ENCODE measurements at places on chromosomes 3 and 15. TPM values are rescaled to one million over a fixed set of nuclear protein-coding genes. Genes with fewer than 3 reads are reported as not detected.
A peak's percentile ranks its signal among the peaks of the same experiment; 100 is the strongest.

DNA sequence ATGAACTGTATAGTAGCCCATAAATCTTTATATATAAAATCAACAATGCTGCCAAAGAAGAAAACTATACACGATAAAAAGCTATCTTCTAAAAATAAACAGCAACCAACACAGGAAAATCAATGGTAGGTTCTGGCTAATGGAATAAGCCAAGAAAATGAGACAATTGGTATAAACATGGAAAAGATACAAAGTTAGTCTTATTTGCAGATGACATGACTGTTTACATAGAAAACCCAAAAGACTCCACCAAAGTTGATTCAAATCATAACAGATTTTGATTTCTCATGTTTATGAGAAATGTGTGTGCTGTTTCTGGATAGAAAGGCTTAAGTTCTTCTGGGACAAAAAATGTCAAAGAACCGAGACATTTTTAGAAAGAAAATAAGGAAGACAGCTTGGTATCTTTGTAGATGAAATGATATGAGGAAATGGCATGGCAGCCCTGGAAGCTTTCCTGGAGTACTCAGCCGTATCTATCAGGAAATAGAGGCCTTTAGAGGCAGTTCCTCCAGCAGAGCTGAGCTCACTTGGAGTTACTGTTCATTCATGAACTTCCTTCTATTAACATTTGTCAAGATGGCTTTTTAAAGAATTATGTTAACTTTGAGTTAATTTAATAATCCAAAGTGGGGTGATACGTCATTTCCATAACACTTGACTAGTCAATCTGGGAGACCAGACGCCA, 36.7 kb upstream of the VILL start:
- DNase-seq = no peak

DNA sequence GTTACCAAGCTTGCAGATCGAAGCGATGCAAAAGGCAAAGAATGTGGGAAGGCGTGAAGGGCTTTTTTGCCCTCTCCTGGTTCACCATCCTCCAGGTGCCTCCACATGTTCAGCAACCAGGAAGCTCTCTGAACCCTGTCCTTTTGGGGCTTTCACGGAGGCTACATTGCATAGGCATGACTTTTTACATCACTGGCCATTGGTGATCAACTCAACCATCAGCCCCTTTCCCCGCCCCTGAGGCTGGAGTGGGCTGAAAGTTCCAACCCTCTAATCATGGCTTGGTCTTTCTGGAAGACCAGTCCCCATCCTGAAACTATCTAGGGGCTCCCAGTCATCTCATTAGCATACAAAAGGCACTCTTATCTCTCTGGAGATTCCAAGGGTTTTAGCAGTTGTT, 52.6 kb downstream of the UACA start:
- no peak for DNase-seq

GRCh38 chr15:74768771-74769342, 13.0 kb upstream of the CSK start:
- peak; percentile 83 for DNase-seq

GRCh38 chr3:111747490-111747889, 111.6 kb upstream of the PHLDB2 start:
- DNase-seq = no peak

GRCh38 chr3:51535146-51536019, 3.1 kb upstream of the RAD54L2 start:
- no peak for DNase-seq

DNA sequence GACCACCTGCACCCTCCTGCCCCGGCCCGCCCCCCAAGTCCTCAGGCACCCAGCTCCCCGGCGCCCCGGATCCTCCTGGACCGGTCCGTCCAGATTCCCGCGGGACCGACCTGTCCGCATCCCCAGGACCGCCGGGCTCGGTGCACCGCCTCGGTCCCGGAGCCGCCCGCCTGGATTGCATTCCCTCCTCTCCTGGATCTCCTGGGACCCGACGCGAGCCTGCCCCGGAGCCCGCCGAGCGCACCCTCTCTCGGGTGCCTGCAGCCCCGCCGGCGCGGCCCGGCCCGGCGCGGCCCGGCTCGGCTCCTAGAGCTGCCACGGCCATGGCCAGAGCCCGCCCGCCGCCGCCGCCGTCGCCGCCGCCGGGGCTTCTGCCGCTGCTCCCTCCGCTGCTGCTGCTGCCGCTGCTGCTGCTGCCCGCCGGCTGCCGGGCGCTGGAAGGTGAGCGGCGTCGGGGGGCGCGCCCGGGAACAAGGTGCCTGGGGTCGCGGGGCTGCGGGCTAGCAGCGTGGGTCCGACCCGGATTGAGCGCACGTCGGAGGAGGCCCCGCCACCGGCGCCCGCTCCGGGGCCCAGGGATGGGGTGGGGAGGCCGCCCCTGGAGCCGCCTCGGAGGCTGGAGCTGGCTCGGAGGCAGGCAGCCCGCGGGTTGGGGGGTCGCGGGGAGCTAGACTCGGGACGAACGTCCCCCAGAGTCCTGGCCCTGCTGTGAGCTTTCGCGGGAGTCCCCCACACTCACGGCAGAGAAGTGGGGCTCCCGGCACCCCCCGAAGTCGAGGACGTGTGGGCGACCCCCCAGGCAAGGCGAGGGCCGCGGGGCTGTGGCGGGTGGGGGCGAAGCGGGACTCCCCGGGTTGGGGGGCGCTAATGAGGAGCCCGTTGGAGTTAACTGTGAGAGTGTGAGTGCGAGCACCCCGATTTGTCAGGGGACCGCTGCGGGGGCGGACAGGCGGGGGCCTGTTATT, 610 bp downstream of the EPHB3 start:
- peak; percentile 74 for DNase-seq

GRCh38 chr3:107986505-107986904, 104.3 kb downstream of the CD47 start:
- DNase-seq = no peak

- no peak for DNase-seq
Observed at GRCh38 chr3:122576174-122576940, 1.1 kb upstream of the PARP15 start.

- no peak for DNase-seq
Observed at GRCh38 chr3:4476496-4476895, 9.4 kb upstream of the SUMF1 start.

DNA sequence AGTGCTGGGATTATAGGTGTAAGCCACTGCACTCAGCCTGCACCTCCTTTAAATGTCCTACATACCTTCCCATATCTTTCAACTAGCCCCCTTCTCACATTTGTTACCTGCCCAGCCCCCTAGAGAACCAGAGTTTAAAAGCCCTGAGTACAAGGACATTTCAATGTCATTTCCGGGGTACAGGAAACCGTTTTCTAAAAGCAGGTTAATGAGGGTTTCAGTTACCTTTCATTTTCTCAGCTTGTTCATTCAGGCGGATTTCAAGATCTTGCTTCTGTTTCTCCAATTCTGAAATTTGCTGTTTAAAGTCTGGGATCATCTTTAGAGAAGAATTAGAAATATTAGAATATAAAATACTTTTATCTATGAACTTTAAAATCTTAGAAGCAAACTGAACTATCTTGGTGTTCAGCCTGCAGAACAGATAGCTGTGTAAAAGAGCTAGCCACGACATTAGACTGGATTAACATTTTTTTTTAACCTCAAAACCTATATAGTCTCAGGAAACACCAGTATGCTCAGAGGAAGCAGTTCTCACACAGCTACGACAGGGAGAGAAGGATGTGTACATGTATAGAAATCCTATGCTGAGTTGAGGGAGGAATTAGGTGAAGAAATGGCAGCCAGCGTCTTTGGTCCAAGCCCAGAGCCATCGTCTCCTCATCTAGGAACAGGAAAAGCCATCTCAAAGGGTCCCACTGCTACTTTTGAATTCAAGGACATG, 29.9 kb upstream of the GNB5 start:
- DNase-seq = no peak

- peak; percentile 21 for DNase-seq
Observed at GRCh38 chr3:12449889-12450682, 34.2 kb upstream of the TSEN2 start.

DNA sequence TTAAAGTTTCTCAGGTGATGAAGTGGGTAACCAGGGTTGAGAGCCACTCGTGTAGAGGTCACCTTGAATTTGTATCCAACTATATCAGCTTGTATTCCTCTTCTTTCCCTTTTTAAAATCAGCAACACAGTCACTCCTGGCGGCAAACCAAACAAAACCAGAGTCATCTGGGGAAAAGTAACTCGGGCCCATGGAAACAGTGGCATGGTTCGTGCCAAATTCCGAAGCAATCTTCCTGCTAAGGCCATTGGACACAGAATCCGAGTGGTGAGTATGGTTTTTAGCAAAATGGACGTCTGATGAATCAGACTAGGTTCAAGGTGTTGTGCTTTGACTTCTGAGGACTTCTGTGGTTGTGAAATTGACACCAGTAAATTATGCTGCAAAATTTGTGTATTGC, 3.9 kb downstream of the RPL35A start:
- no peak for DNase-seq

- no peak for DNase-seq
Observed at GRCh38 chr3:190288836-190289235, 33.4 kb downstream of the CLDN1 start.

GRCh38 chr15:27535445-27536129, 563.5 kb downstream of the OCA2 start:
- DNase-seq = no peak

DNA sequence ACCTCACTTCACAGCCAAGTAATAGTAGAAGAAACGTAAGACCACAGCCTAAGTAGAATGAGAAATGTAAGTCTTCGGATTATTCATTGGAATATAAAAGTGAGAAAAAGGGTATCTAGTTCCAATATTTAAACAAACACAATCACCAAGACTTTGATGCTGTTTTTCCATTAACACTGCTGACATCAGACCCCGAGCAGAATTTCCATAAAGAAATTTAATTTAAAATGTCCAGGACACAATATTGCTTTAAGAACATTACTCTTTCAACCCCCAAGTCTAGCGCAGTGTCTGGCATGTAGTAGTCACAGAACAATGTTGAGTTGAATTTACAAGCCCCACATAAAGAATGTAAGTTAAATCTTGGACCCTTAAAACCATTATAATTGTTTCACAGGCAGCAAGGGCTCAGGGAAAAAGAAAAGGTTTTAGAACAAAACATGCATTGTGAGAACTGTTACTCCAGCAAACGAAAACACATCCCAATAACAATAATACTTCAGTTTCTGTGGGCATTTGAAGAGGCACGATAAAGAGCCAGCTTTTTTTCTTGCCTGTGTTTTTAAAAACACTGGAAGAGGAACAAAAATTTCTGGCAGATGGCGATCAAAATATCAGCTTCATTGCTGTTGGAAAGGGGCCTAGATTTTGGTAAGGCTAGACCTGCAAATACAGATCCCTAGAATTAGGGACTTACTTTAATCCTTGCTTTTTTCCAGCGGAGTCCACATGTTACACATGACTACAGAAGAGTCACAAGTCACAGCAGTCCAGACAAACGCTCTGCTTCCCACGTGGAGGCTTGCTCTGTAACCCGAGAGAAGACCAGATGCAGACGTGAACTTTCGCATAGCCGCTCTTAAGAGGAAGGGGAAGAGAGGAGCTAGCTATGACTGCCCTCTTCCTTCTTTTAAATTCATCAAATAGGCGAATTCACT, 77.9 kb upstream of the IGSF10 start:
- peak; percentile 65 for DNase-seq

GRCh38 chr3:70276901-70277300, 35.5 kb downstream of the MDFIC2 start:
- no peak for DNase-seq

DNA sequence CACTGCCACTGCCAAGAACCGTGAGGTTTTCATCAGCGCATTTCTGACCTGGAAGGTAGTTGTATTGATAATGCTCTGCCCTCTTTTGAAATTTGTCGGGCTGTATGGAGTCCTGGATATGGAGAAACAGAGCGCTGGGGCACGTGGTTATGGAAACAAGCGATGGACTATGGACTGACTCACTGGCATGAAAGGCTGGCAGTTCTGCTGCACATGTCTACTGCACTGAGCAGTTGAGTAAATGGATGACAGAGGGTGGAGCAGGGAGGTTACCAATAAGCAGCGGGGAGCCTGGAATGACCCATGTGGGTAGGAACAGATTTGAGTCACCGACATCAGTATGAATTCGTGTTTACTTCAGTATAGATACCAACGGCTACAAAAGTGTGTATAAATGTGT, 429.5 kb downstream of the OCA2 start:
- DNase-seq = no peak

DNA sequence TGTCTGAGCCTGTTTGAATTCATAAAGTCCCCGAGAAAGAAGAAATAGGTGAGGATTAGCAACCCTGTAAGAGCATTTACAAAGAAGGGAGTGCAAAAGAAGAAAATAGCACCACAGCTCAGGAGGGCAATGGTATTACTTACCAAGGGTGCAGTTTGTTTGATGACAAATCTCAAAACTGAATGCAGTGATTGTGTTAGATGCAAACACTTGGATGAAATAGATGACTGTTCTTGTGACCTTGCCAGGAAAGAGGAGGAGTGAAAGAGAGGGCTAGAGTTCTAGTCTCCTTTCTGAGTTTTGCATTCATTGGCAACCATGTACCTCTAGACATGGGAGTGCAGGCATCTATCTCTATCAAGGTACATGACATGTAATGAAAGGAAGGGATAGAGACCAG, 1030.8 kb upstream of the CFAP20DC start:
- no peak for DNase-seq

- DNase-seq = no peak
Observed at GRCh38 chr15:93179072-93179471, 90.1 kb upstream of the RGMA start.

- DNase-seq = no peak
Observed at GRCh38 chr15:68113273-68113672, 59.2 kb downstream of the PIAS1 start.

DNA sequence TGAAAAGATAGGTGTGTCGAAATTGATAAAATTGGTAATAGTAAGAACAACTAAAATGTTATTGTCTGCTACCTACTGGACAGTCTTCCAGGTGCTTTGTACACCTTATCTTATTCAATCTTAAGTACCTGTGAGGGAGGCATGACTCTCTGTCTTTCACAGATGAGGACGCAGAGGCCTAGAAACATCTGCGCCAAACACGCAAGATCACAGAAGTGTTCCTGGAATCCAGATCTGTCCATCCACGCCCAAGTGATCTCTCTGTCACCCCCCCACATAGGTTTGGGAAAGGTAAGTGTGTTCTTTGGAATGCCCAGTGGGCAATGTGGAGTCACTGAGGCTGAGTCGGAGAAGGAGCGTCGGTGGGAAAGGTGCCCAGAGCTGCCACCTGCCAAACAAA, 34.4 kb upstream of the PTPRG start:
- no peak for DNase-seq

GRCh38 chr3:79815478-79815877, 47.7 kb upstream of the ROBO1 start:
- DNase-seq = no peak

GRCh38 chr15:31447931-31448634, 121.4 kb downstream of the KLF13 start:
- no peak for DNase-seq

GRCh38 chr3:146342989-146343388, 92.1 kb upstream of the PLSCR4 start:
- DNase-seq = no peak

CLDN1 gene
- total RNA-seq = 130 TPM

PIAS1 gene
- total RNA-seq = 59.9 TPM

CCR3 gene
- not detected for total RNA-seq

HRG gene
- total RNA-seq = not detected

TTC23 gene
- total RNA-seq = 26.7 TPM

TBC1D2B gene
- 103 TPM for total RNA-seq

MYLK gene
- 51.1 TPM for total RNA-seq

MME gene
- 296 TPM for total RNA-seq

FSTL1 gene
- total RNA-seq = 480 TPM

FBXO40 gene
- not detected for total RNA-seq

CPEB1 gene
- total RNA-seq = 27.1 TPM

AQP9 gene
- 9.3 TPM for total RNA-seq

RAB5A gene
- total RNA-seq = 66.9 TPM

TF gene
- 40.6 TPM for total RNA-seq

PLCH1 gene
- 4.5 TPM for total RNA-seq

STRIT1 gene
- not detected for total RNA-seq

HCLS1 gene
- 45.4 TPM for total RNA-seq

GOLGA8G gene
- total RNA-seq = not detected
